ENCODE measurements at places on chromosomes 2 and 18. TPM values are rescaled to one million over a fixed set of nuclear protein-coding genes. Genes with fewer than 3 reads are reported as not detected.

Gene GCG
- not detected for polyA plus RNA-seq

Gene GCKR
- 0.10 TPM for polyA plus RNA-seq

GRCh38 chr2:146652311-146652710, 1192.5 kb upstream of the ACVR2A start:
- DNase-seq, result no peak

DNA sequence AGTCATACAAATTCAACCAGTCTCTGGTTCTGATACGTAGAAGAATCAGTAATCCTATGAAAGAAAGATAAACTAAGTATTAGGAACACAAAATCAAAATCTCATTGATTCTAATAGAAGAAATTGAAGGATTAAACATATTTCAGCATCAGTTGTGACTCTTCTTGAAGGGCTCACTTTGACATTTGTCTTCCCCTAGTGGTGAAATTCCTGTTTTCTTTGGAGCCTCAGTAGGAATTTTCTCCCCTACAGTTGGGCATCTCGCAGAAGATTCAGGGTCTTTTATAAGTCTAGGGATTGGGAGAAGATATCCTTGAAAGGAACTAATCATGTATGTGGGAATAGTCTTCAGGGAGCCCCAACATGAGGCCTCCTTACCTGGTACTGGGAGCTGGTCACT, 2.8 kb upstream of the CRYGB start:
- DNase-seq, result no peak

- no peak for DNase-seq
Observed at GRCh38 chr2:140392824-140393223, 1612.6 kb upstream of the NXPH2 start.

DNA sequence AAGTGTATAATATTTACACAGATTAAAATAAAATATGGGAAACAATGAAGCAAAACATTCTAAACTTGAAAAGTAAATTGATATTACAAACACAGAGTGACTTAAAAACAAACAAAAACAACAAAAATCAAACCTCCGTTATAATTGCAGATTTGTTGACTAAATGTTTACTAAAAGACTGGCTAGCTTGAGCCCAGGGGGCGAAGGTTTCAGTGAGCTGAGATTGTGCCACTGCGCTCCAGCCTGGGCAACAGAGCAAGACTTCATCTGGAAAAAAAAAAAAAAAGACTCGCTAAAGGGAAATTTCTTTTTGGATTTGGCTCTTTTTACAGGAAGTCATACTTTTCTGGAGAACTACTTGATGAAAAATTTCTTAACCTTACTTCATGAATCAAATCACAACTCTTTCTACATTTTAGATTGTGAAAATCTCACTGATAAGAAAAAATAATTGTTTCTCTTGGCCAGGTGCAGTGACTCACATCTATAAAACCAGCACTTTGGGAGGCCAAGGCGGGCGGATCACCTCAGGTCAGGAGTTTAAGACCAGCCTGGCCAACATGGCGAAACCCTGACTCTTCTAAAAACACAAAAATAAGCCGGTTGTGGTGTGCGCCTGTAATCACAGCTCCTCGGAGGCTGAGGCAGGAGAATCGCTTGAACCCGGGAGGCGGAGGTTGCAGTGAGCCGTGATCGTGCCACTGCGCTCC, 9.7 kb downstream of the TFPI start:
- no peak for DNase-seq

Data from left kidney (tissue), 8 donors.